AG09319 (cell line): ENCODE measurements at places on chromosomes 7 and 10.

DNA sequence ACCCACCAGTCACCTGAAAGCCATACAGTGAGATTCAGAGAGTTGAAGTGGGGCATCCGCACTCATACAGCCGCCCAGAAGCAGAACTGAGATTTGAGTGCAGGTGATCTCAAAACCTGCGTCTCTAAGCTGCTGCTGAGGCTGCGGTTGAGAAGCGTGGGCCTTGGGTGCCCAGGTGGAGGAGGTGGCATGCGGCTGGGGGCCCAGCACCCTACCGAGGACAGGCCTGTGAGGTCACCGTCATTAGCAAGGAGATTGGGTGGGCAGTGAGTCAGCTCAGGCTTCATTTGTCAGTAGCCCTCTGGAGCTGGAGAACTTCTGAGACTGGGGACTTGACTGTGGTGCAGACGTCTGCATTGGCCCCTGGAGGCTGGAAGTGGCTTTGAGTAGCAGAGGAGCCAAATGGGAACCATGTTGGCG, 29.8 kb downstream of the ZMIZ1 start:
- DNase-seq = no peak

DNA sequence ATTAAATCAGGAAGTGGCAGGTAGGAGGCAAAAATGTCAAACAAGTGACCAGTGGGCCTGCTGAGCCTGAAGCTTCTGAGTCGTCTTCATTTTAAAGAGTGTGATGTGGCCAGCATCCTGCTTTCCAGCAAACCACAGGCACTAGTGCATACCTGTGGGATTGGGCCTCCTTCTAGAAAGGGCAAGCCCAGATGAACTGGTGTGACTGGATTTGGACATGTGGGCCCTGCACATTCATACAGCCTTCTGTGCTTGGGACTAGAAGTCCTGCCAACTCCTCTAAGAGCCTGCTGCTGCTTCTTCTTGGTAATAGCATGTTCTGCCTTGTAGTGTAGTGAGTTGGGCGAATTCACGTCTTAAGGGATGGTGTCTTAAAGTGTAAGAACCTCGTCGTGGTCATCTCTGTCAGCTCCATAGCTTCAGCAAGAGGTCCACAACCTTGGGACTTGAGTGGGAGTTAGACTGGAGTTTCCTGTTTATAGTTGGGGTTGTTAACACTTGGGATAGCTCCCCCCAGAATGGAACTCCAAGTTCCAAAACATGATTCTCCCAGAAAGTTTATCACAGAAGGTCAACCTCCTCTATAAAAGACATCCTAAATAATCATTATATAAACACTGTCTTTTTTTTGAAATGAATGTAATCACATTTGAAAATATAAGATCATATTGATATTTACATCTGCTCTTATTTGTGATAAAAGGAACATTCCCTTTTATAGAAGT, 11.2 kb downstream of the BMPER start:
- no peak for DNase-seq

DNA sequence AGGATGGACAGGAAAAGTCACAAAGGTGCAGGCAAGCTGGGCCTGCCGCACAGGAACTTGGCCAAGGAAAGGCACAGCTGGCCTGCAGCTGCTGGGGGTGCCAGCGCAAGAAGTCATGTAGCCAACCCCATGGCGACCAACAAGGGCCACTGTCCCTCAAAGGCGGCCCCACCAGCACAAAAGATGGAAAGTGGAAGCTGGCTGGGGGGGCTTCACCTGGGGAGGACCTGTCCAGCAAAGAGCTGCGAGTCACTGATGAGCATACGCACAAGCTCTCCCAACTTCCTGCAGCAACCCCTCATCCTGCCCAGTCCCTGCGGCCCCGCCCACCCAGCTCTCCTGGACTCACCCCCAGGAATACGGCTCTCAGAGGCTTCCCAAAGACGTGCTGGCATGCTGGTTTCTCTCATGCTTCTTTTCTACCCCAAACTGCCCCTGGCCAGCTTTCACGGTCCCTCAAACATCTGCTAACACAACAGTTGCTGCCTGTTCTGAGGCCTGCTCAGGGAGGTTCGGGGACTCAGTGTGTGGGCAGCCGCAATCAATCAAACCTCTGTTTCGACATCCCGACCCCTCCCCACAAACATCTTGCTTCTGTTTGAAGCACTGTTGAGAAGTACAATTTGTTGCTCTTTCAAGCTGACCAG, 67.6 kb downstream of the FAM53B start:
- no peak for DNase-seq

DNA sequence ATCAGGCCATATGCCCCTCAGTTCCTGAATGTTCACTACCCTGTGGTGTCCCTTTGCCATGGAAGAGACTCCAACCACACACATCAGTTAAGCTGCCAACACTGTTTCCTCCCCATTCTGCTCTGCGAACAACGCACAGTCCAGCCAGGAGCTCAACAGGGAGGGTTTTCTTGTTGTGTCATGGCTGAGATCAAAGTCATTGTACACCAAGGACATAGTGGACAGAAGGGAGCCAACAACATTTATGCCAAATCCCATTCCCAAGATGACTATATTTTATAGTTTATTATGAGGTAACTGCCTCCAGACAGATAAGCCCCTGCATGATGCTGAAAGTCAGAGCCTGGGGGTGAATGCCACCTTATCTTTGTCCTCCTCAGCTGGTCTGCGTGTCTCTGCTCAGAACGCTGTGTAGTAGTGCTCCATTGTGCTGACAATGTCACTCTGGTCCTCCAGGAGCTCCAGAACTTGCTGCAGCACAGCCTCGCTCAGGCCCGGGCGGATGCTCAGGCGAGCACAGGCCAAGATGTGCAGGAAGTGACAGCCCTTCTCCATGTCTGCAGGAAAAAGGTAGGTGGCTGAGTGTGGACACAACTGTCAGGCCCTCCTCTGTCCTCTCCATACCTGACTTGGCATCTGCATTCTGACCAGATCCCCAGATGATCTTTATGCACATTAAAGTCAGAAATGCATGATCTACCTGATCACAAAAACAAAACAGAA, 27.1 kb upstream of the SH3PXD2A start:
- DNase-seq = no peak

DNA sequence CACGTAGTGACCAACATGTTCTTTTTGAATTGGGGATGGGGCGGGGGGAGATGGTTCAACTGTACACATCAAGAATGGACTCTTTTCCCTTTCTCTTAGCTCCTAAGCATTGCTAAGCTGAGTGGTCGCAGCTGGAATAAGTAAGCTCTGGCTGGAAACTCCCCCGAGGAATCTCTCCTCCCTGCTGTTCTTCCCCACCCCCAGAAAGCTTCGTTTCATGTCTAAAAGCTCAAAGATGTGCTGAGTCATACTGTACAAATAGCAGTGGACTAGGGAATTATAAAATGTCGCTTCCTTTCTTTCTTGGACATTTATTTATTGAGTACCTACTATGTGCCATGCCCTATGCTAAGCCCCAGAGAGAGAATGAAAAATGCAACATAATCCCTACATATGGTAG, 191.1 kb upstream of the ADO start:
- no peak for DNase-seq

GRCh38 chr10:94299417-94299816, 63.3 kb downstream of the NOC3L start:
- DNase-seq = peak; percentile 87

DNA sequence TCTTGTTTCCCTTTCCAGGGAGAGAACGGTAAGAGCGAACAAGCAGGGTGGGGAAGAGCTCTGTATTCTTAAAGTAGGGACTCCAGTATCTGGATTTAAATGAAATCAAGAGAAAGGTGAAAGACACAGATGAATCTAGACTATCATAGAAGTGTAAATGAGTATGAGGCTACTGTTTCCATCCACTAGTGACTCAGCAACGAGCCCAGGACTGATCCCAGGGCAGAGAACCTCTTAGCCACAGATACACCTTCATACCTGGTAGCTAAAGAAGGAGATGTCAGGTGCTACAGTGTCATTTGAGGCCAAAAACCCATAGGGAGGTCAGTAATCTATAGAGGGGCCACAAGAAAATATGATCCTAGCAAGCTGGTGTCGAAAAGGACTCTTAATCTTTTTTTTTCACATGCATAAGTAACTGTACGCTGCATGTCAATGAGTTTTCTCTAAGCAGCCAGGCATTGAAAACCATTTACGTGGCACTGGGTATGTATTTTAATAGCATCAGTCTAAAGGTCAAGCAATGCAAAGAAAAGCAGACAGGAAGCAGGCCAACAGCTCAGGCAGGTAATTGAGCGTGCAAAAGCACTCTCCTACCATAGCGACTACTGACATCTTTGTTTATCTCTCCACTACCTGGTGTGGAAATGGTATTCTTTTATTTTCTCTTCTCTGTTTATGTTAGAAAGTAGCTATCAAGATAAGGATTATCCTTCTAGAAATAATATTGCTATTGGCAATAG, 91.5 kb upstream of the EGR2 start:
- DNase-seq = no peak

GRCh38 chr10:84159076-84159685, 14.4 kb upstream of the GPR15LG start:
- no peak for DNase-seq

GRCh38 chr10:62306663-62307062, 38.0 kb upstream of the RTKN2 start:
- no peak for DNase-seq

GRCh38 chr7:2478399-2478785, 2.2 kb upstream of the GRIFIN start:
- no peak for DNase-seq

DNA sequence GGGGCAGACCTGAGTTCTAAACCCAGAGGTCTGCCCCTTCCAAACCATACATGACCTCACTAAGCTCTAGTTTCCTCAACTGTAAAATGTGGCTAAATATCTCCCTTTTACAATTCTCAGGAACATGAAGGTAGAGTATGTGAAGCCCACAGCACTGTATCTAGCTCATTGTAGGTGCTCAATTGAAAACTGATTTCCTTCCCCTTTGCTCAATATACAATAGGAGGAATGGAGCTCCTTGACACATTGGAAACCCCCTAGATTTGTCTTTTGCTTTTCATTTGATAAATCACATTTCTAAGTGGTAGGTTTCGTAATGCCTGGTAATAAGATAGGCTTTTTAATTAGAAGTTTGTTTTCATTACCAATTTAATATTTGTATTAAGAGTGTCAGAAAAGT, 153.3 kb downstream of the ARID5B start:
- no peak for DNase-seq

- DNase-seq = no peak
These were observed 101.2 kb downstream of the GRID1 start for GRCh38 chr10:86265236-86265894.

- DNase-seq = no peak
These were observed 17.2 kb downstream of the PALD1 start for GRCh38 chr10:70495691-70496261.

- no peak for DNase-seq
These were observed 64.8 kb downstream of the ITGB8 start for GRCh38 chr7:20395511-20395910.

DNA sequence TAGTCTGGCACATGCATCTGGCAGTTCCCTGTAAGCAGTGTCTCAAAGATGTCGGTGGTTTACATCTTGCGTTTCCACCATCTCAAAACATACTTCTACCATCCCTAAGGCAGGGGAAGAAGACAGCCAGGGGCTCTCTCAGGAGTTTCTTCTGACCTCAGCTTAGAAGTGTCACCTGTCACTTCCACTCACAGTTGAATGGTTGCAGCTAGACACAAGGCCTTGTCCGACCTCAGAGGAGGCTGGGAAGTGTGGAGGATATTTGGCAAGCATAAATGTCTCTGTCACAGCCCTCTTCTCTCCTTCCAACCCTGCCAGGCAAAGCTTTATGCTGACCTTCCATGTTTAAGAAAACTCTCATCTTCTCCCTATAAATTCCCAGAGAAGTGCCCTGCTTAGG, 193.3 kb downstream of the HERPUD2 start:
- DNase-seq = no peak

- DNase-seq = peak; percentile 70
These were observed 161.6 kb downstream of the ITGA8 start for GRCh38 chr10:15558136-15558535.

GRCh38 chr7:99863847-99864440, 12.9 kb downstream of the OR2AE1 start:
- DNase-seq = no peak

GRCh38 chr7:16563281-16564022, 36.8 kb downstream of the LRRC72 start:
- no peak for DNase-seq

- peak; percentile 32 for DNase-seq
These were observed 112.1 kb downstream of the VPS41 start for GRCh38 chr7:38796626-38797501.

- DNase-seq = no peak
These were observed 9.9 kb downstream of the KCNH2 start for GRCh38 chr7:150968056-150968733.

DNA sequence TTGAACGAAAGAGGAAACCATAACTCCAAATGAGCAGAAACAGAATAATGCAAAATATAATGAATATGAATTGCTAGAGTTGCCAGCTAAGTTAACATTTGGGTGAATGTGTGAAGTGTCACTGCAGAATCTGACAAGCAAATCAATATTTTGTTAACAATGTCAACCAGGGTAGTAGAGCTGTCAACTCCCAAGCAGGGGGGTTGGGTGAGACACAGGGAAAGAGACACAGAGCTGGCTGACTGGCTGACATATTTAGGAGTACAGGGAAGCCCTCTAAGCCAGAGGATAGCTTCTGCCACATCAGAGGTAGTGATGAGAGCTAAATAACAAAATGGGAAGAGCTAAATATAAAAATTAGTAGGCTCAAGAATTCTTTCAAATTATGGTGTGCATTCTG, 393.1 kb upstream of the KCND2 start:
- no peak for DNase-seq

DNA sequence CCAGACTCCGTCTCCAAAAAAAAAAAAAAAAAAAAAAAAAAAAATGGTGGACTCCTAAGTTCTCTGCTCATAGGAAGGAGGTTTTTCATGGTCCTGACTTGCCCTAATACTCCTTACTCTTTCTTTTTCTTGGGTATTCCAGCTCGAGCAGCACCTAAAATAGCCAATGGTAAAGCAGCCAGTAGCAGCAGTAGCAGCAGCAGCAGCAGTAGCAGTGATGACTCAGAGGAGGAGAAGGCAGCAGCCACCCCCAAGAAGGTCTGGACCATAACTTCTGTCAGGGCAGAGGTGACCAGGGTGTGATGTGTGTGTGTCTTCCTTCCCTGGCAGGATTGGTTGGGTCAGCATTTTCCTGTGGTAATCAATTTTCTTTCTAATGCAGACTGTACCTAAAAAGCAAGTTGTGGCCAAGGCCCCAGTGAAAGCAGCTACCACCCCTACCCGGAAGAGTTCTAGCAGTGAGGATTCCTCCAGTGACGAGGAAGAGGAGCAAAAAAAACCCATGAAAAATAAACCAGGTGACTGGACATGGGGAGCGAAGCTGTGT, 6.9 kb downstream of the NOLC1 start:
- no peak for DNase-seq

- DNase-seq = no peak
These were observed 48.3 kb downstream of the ZMIZ1 start for GRCh38 chr10:79116801-79117723.
